ENCODE measurements at places on chromosomes 2 and 18.

- no peak for DNase-seq
These were observed 73.3 kb upstream of the PPP1CB start for GRCh38 chr2:28678175-28678855.

GRCh38 chr2:158513841-158514240, 57.1 kb downstream of the PKP4 start:
- DNase-seq = no peak

GRCh38 chr18:71951001-71951400, 593.1 kb downstream of the CBLN2 start:
- no peak for DNase-seq

- no peak for DNase-seq
These were observed 112.0 kb upstream of the CD226 start for GRCh38 chr18:70059684-70060083.

- DNase-seq = no peak
These were observed 29.4 kb downstream of the SH3YL1 start for GRCh38 chr2:234421-234820.

GRCh38 chr2:108384662-108385393, 7.1 kb downstream of the SULT1C4 start:
- no peak for DNase-seq

GRCh38 chr2:191322828-191323506, 77.8 kb downstream of the MYO1B start:
- DNase-seq = no peak

Measured in stimulated activated CD4-positive, alpha-beta T cell treated with anti-CD3 and anti-CD28 coated beads, Interleukin-1b, Interleukin-23, amount 100 ng/mL, for 1 hour (primary cell).